Naive thymus-derived CD8-positive, alpha-beta T cell (primary cell): ENCODE measurements at places on chromosomes 12 and 14. TPM values are rescaled to one million over a fixed set of nuclear protein-coding genes. Genes with fewer than 3 reads are reported as not detected.

The KCNK10 gene
- total RNA-seq = not detected

The KRT74 gene
- not detected for total RNA-seq

The FOXN4 gene
- total RNA-seq = not detected

GRCh38 chr12:9725213-9725870 lies 7.6 kb downstream of the CLECL1 start:
- no peak for DNase-seq
- H3K27ac ChIP-seq = no peak overlapping the region
- no peaks in the 10 kb centered on the region for H3K4me1 ChIP-seq
- H3K36me3 ChIP-seq = no peaks in the 10 kb centered on the region
- H3K4me3 ChIP-seq = no peak overlapping the region

GRCh38 chr14:76846331-76847047 lies 20.3 kb downstream of the LRRC74A start:
- DNase-seq = no peak
- peaks cover 3% of the 10 kb centered on the region for H3K36me3 ChIP-seq
- peaks cover 11% of the 10 kb centered on the region for H3K4me1 ChIP-seq
- no peak overlapping the region for H3K27ac ChIP-seq
- peaks cover 5% of the 10 kb centered on the region for H3K27me3 ChIP-seq

The OR6C3 gene
- not detected for total RNA-seq
